ENCODE measurements at places on chromosomes 6 and 20.

DNA sequence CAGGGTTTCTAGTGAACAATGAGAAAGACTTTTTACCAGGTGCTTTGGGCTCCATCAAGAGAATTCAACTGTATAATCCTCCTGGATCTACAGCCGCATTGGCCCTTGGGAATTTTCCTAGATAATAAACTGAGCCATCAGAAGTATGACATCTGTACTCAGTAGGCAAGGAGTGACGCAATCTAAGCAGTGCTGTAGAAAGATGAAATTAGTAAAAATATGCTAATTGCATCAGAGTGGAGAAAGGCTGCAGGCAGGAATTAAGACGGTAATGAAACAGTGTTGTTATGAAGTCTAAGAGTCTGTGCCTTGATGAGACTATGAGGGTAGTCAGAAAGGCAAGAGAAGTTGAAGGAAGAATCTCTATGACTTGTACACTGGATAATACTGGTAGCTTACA is 507.9 kb upstream of the SOX4 start:
- DNase-seq, result no peak

GRCh38 chr20:8012724-8013123 is 6.8 kb downstream of the TMX4 start:
- DNase-seq, result no peak

GRCh38 chr6:133340557-133340956 is 99.4 kb downstream of the EYA4 start:
- DNase-seq, result no peak

DNA sequence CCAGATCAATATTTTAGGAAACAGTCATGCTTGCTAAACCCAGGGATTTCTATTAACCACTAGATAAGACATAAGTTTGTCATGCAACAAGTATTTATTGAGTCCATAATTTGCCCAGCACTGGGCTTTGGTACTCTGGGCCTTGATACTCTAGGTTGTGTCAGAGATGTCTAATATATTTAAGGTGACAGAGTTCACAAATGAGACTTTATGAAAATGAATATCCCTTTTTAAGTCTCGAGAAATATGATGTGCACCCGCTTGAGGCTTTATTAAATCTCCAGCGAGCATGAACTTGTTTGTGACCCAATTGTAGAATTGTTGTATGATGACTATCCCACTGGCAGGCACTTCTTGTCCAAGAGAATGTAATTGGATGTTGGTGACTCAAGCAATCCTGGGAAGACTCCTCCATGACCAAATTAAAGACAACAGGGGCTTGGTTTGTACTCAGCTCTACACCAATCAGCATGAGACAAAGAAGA is 109.2 kb downstream of the ESR1 start:
- DNase-seq, result no peak

Data from activated T-helper 9 cell treated with anti-CD3 and anti-CD28 coated beads, Interleukin-2, amount 50 U/mL, for 16 hours (primary cell).